Liver (tissue), 10 donors: ENCODE measurements at places on chromosomes 1 and 21. TPM values are rescaled to one million over a fixed set of nuclear protein-coding genes. Genes with fewer than 3 reads are reported as not detected.

The AUNIP gene
- 9.0 TPM for total RNA-seq

GRCh38 chr1:204854286-204854685 is 16.4 kb upstream of the NFASC start:
- H3K27me3 ChIP-seq = no peaks in the 10 kb centered on the region
- no peaks in the 10 kb centered on the region for H3K36me3 ChIP-seq
- H3K4me1 ChIP-seq = no peaks in the 10 kb centered on the region
- DNase-seq = no peak

- no peaks in the 10 kb centered on the region for H3K36me3 ChIP-seq
- DNase-seq = peak; percentile 54
- no peaks in the 10 kb centered on the region for H3K27me3 ChIP-seq
- peaks cover 24% of the 10 kb centered on the region for H3K4me1 ChIP-seq
- H3K27ac ChIP-seq = peak overlapping the region; percentile 79
These were observed 10.7 kb upstream of the RGS16 start for GRCh38 chr1:182614796-182615454.

- H3K36me3 ChIP-seq = peaks cover 1% of the 10 kb centered on the region
- peak overlapping the region; percentile 36 for H3K4me3 ChIP-seq
- H3K27ac ChIP-seq = peak overlapping the region; percentile 100
- H3K4me1 ChIP-seq = peaks cover 53% of the 10 kb centered on the region
- DNase-seq = peak; percentile 91
- no peaks in the 10 kb centered on the region for H3K27me3 ChIP-seq
These were observed 11.5 kb downstream of the ADAMTSL4 start for GRCh38 chr1:150560576-150561253.

The SYT2 gene
- total RNA-seq = not detected

The PTPN22 gene
- total RNA-seq = 1.5 TPM

DNA sequence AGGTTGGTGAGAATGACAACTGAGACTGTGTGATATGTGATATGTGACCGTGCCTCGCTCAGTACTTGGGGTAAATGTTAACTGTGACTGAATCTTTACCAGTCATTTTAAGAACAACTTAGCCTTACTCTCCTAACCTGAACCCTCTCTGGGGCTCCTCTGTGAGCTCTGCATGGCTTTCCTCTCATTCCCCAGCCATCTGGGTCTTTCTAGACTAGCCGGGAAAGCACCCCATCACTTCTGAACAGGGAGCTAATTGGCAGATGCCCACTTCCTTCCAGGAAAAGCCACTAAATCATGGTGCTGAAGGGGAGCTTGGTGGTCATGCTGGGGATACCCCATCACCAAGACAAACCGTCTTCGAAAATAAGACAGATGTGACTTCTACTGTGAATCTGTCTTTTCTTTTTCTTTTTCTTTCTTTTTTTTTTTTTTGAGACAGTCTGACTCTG is 16.5 kb upstream of the FOXO6 start:
- no peak overlapping the region for H3K27ac ChIP-seq
- no peak overlapping the region for H3K4me3 ChIP-seq
- no peaks in the 10 kb centered on the region for H3K4me1 ChIP-seq
- no peaks in the 10 kb centered on the region for H3K36me3 ChIP-seq
- DNase-seq = peak; percentile 14

GRCh38 chr1:12206792-12207424 is 22.9 kb upstream of the VPS13D start:
- no peak overlapping the region for H3K4me3 ChIP-seq
- H3K4me1 ChIP-seq = no peaks in the 10 kb centered on the region
- no peaks in the 10 kb centered on the region for H3K27me3 ChIP-seq

The WNT9A gene
- 0.08 TPM for total RNA-seq

The GJA9 gene
- total RNA-seq = not detected

DNA sequence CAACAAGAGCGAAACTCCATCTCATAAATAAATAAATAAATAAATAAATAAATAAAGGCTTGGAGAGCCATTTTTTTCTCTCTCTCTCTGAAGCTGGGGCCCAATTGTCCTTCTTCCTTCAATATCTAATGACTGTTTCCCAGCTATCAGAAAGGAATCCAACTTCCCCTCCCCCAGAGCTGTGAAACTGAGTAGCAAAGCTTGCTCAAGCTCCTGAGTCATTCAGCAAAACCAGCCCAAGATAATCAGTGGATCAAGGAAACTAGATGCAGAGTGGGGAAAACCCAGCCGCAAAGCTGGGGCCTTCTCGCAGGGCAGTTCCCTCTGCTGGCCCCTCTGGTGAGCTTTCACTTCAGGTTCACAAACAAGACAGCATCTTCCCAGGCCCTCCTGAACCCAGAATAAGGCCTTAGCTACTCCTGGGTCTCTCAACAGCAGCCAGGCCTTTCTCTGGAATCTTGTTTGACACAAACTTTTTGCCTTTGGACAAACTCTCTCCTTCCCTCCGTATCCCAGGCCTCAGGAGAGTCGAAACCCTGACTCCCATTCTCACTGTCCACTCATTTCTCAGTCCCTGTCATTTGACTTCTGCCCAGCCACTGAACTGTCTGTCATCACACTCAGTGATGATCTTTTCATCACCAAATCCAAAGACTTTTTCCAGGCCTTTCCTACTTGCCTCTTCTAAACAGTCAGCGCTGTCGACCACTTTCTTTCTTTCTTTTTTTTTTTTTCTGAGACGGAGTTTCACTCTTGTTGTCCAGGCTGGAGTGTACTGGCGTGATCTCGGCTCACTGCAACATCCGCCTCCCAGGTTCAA is 18.0 kb upstream of the PTP4A2 start:
- DNase-seq = peak; percentile 47
- peaks cover 20% of the 10 kb centered on the region for H3K4me1 ChIP-seq
- H3K36me3 ChIP-seq = no peaks in the 10 kb centered on the region
- no peaks in the 10 kb centered on the region for H3K27me3 ChIP-seq
- H3K27ac ChIP-seq = peak overlapping the region; percentile 80
- H3K4me3 ChIP-seq = no peak overlapping the region

DNA sequence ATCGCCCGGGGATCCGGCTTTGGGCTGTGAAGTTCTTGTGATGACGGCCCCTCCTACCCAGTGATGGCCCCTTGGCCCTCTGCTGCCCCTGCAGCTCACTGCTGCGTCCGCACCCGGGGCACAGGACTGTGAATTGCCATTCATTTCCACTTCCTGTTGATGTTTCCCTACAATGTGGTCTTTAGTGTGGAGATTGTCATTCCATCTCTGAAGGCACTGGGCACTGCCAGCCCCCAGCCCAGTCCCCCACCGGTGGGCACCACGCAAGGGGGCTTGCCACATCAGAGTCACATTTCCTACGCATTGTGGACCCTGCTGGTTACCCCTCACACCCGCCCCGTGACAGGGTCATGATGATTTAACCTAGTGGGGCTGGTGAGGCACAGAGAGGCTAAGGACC is 2.5 kb upstream of the MX2 start:
- no peak for DNase-seq
- no peak overlapping the region for H3K4me3 ChIP-seq
- H3K4me1 ChIP-seq = peaks cover 4% of the 10 kb centered on the region
- H3K27me3 ChIP-seq = no peaks in the 10 kb centered on the region

The S100A2 gene
- total RNA-seq = not detected

DNA sequence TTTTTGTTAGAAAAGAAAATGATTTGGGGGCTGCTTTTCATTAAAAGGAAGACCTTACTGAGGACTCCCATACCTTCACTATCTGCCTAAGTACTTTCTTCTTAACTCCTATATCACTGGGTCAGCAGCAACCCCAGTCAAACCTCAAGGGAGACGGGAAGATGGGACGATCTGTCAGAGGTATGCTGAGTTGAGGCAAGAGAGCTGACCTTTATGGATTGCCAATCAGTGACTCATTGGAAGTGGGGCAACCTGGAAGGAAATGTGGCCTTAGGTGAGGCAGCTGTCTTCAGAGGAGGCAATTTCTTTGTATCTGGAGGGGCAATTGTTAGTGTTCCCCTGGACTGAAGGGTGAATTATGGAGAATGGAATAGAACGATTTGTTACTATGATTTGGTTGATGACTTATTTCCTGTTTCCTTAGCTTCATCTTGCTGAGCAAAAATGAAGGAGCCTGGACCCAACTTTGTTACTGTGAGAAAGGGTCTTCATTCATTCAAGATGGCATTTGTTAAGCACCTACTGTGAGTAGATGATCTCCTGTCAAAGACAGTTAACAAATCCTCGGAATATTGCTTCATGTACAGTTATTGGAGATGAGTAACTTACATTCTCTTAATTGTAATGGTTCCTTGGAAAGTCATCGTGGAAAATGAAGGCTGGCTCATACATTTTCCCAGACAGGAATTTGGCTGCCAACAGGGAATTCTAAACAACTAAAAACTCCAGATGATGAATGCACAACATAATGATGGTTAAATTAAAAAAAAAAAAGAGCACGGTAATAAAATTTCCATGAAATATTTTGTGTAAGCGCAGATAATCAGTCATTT is 134.7 kb upstream of the KCNJ15 start:
- H3K27ac ChIP-seq = no peak overlapping the region
- no peaks in the 10 kb centered on the region for H3K36me3 ChIP-seq
- no peaks in the 10 kb centered on the region for H3K4me1 ChIP-seq

DNA sequence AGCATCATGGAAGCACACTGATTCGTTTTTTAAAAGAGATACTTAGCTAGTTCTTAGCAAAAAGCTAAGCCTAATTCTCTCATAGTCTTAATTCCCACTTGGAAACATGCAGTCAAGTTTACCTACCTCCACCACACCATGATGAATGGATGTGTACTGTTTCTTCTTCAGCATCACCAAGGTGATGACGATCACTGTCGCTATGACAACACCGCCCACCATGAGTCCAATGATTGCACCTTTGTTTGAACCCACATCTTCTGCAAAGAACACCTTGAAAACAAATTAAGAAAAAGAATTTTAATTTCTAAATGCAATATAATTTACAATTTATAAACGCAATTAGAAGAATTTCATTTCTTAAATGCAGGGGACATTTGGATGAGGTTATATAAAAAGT is 156.8 kb downstream of the GABPA start:
- peaks cover 12% of the 10 kb centered on the region for H3K36me3 ChIP-seq
- DNase-seq = no peak
- no peak overlapping the region for H3K4me3 ChIP-seq

The DIPK1A gene
- 7.9 TPM for total RNA-seq

The DSCAM gene
- total RNA-seq = 0.17 TPM

GRCh38 chr1:232504651-232505050 is 125.3 kb downstream of the SIPA1L2 start:
- DNase-seq = no peak
- H3K4me1 ChIP-seq = no peaks in the 10 kb centered on the region
- no peak overlapping the region for H3K27ac ChIP-seq
- H3K27me3 ChIP-seq = no peaks in the 10 kb centered on the region
- H3K4me3 ChIP-seq = no peak overlapping the region

The LCE1D gene
- not detected for total RNA-seq

- DNase-seq = peak; percentile 75
- no peaks in the 10 kb centered on the region for H3K27me3 ChIP-seq
- H3K4me1 ChIP-seq = peaks cover 11% of the 10 kb centered on the region
- H3K27ac ChIP-seq = no peak overlapping the region
These were observed 8.8 kb upstream of the GUCA2A start for GRCh38 chr1:42173155-42173933.

The SPATA46 gene
- not detected for total RNA-seq

The VSIG8 gene
- total RNA-seq = not detected

GRCh38 chr21:33544451-33545195 is 1.8 kb downstream of the SON start:
- no peaks in the 10 kb centered on the region for H3K27me3 ChIP-seq
- no peak overlapping the region for H3K27ac ChIP-seq
- peak overlapping the region; percentile 90 for H3K4me3 ChIP-seq
- DNase-seq = no peak
- H3K36me3 ChIP-seq = peaks cover 12% of the 10 kb centered on the region
- peaks cover 3% of the 10 kb centered on the region for H3K4me1 ChIP-seq

DNA sequence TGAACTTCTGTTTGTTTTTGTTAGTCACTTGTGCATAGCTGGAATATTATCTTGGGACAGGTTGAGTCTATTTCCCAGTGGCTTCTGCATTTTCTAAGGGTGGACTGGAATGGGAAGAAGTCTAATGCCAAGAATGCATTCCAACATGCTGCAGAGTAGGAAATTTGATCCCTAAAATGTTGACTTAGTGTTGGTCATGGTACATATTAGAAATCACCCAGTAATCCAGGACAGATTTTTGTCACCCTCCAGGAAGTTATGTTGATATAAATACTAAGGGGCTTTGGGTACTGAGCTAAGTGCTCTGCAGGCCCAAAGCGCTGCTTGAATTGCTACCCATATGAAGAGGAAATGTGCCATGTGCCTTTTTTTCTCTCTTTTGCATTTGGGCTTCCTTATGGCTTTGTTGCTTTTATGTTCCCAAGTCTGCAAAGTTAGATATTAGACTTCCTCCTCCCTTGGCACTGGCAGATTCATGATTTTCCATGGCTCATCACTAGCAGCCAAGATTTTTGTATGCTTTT is 10.0 kb downstream of the ARID1A start:
- H3K27ac ChIP-seq = peak overlapping the region; percentile 84
- H3K4me1 ChIP-seq = peaks cover 41% of the 10 kb centered on the region
- H3K27me3 ChIP-seq = no peaks in the 10 kb centered on the region
- H3K36me3 ChIP-seq = peaks cover 5% of the 10 kb centered on the region
- DNase-seq = no peak
- no peak overlapping the region for H3K4me3 ChIP-seq

The CR1 gene
- 16.7 TPM for total RNA-seq

GRCh38 chr1:214688891-214689290 is 85.9 kb downstream of the CENPF start:
- H3K27ac ChIP-seq = no peak overlapping the region
- no peaks in the 10 kb centered on the region for H3K27me3 ChIP-seq
- H3K4me1 ChIP-seq = no peaks in the 10 kb centered on the region
- H3K4me3 ChIP-seq = no peak overlapping the region

The TNFRSF18 gene
- total RNA-seq = not detected

The SH2D5 gene
- total RNA-seq = not detected

DNA sequence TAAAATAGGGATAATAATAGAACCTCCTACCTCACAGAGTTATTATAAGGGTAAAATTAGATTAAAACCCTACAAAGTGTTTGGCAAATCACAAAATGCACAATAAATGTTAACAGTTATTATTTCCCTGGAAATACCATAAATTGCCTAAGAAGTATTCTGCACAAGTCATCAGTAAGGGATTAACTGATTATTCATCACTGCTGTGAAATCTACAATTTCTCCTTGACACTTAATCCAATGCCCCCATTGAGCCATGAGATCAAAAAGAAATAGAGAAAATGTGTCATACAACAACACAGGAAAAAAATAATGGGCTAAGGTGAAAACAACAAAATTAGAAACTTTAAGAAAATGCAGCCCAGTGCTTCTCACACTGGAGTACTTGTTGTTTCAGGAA is 6.7 kb upstream of the SEC16B start:
- peaks cover 1% of the 10 kb centered on the region for H3K36me3 ChIP-seq
- DNase-seq = no peak
- no peak overlapping the region for H3K27ac ChIP-seq
- H3K4me3 ChIP-seq = no peak overlapping the region

GRCh38 chr1:57019236-57019839 is 53.5 kb upstream of the C8B start:
- peaks cover 8% of the 10 kb centered on the region for H3K4me1 ChIP-seq
- peak overlapping the region; percentile 42 for H3K27ac ChIP-seq
- H3K36me3 ChIP-seq = no peaks in the 10 kb centered on the region
- no peaks in the 10 kb centered on the region for H3K27me3 ChIP-seq
- H3K4me3 ChIP-seq = no peak overlapping the region

- no peak overlapping the region for H3K4me3 ChIP-seq
- no peaks in the 10 kb centered on the region for H3K36me3 ChIP-seq
- no peak for DNase-seq
These were observed 206.9 kb upstream of the SNX7 start for GRCh38 chr1:98454666-98455065.

The CRYAA gene
- total RNA-seq = not detected

- no peak for DNase-seq
- H3K4me1 ChIP-seq = no peaks in the 10 kb centered on the region
- H3K36me3 ChIP-seq = no peaks in the 10 kb centered on the region
- no peaks in the 10 kb centered on the region for H3K27me3 ChIP-seq
- H3K4me3 ChIP-seq = no peak overlapping the region
- H3K27ac ChIP-seq = no peak overlapping the region
These were observed 329.2 kb downstream of the TGFB2 start for GRCh38 chr1:218674280-218674773.
